ENCODE measurements at places on chromosomes 3 and 15.
A peak's percentile ranks its signal among the peaks of the same experiment; 100 is the strongest.

- peak; percentile 35 for DNase-seq
Observed at GRCh38 chr15:63231706-63232105, 42.3 kb downstream of the RAB8B start.

- no peak for DNase-seq
Observed at GRCh38 chr15:67853454-67853853, 13.6 kb upstream of the RNU6-1 start.

GRCh38 chr3:17967111-17967510, 224.7 kb upstream of the TBC1D5 start:
- DNase-seq, result no peak

- no peak for DNase-seq
Observed at GRCh38 chr15:100073982-100074381, 267.8 kb downstream of the ADAMTS17 start.

DNA sequence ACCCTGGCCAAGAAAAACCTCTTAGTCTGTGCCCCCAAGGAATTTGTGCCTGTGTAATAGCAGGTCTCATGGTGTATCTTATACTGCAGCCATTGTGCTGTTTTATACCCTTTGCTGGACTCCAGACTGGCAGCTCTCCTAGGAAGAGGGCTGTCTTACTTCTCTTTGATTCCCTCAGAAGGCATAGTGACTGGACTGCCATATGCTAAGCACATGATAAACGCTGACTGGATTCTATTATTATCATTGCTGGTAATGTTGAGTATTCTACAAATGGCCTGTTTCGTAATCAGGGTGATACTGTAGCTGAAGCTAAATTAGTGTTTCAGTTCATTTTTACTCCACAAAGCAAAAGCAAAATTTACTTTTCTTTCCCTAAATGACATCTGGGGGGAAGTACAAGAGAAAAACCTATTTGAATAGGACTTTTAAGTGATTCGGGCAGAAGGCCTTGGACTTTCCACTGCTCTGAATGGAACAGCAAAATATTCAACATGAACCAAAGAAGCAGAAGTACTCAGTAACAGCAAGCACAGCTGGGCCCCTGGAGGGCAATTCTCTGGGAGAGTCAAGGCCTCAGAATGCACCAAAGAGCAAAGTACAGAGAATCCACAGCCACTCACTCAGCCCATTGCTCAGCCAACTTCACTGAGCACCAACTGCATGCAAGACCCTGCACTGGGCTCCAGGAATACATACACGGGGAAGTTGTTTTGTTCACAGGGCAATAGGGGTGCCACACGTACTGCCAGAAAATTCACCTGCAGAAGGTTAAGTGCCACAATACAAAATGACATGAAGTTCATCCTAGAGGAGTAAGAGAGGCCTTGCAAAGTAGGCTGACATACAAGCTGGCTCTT, 7.9 kb upstream of the BCL2A1 start:
- peak; percentile 90 for DNase-seq

- DNase-seq, result no peak
Observed at GRCh38 chr3:79253271-79253670, 514.5 kb downstream of the ROBO1 start.

DNA sequence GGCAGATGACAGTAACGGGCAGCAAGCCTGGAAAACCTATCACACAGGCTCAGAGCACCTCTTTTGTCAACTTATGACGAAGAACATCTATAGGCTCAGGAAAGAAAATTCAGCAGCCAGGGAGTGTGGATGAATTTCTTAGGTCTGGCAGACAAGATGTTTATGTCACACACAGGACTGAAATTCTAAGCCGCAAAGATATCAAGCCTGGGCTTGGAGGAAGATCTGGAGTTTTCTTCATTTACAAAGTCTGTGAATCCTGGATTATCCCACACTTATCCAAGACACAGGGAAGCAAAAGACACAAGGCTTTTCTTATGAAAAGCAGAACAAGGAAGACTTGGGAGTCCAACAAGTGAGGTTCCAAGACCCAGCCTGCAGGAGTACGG, 23.4 kb upstream of the CHCHD6 start:
- DNase-seq, result no peak

DNA sequence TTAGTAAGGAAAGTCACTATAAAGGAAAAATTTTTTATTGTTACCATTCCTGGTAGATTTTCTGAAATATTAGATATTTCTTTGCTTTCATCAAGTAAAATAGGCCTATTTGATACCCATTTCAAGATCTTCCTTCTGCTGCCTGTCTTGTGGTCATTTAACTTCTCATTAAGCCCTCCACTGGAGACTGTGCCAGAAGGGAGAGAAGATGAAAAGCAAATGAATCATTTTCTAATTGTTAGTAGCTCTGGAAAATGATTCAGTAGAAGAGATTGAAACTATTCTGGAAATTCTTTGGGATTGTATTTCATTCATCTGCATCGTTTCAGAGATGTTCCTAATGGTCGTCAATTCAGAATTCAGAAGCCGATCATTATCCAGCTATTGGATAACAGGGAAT, 3.2 kb downstream of the KCTD6 start:
- peak; percentile 51 for DNase-seq

- no peak for DNase-seq
Observed at GRCh38 chr15:36882487-36883131, 217.7 kb downstream of the MEIS2 start.

DNA sequence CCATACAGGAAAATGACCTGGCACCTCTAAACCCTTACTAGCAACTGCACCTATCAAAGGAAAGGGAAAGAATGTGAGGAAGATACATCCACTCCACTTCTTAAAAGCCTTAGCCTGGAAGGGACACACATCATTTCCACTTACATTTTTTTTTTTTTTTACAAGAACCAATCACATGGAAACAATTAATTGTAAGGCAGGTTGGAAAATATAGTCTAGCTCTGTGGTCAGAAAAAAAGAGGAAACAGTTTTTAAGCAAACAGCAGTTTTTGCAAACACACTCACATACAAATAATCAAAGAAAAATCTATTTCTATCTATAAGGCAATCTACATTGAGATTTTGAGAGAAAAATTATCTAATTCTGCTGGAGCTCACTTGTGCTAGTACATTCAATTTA, 98.9 kb upstream of the SPRED1 start:
- no peak for DNase-seq

DNA sequence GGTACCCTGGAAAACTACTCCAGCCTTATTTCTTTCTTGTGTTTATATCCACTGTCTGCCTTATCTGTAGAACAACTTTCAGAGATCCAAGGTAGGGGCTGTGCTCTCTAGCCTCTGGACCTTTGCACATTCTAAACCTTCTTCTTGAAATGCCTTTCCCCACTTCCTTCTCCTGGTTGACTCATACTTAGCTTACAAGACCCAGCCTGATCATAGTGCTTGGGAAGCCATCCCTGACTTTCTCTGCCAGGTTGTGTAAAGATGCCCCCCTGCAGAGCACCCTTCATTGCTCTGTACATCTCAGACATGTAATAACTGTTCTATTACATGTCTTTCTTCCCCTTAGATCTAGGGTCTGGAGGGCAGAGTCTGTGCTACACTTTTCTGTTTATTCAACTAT, 50.1 kb downstream of the PPM1L start:
- no peak for DNase-seq

DNA sequence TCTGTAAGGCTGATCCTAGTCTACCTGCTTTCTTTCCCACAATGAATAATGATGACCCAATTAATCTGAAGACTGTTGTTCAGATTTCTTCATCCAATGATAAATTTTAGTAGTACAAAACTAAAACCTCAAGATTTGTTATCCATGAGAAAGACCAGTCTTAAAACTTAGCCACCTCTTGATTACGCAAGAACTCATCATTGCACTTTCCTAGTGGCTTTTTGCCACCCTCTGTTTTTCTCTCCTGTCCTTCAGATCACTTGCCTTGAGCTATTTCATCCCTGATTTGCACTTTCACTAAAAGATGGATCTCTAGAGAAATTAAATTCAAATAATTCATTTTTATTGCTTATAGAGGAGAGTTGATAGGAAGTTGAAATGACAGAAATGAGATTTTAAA, 142.7 kb upstream of the RBMS3 start:
- no peak for DNase-seq
